ENCODE measurements at places on chromosomes 12 and 14.
A peak's percentile ranks its signal among the peaks of the same experiment; 100 is the strongest.

DNA sequence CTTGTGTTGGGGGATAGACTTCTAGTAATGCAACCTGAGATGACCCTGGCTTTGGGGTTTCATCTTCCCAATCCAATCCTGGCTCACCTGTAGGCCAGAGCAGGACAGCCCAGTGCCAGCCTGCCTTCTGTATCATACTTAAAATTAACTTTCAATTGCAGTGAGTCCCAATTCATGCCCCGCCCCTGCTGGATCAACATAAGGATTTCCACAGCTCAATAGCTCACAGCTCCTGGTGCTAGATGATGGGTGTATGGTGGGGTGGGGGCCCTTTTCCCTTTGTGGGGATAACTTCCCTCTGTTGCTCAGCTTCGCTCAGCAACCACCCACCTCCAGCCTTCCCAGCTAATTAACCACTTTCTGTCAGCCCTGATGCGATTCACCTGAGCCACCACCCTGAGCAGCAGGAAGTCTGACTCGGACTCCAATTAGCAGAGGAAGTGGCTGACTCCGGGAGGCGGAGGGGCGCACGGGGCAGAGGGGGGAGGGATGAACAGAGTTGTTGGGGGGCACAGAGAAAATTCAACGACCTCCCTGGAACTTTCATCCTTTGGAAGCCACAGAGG, 24.3 kb upstream of the CHGA start:
- DNase-seq = no peak

DNA sequence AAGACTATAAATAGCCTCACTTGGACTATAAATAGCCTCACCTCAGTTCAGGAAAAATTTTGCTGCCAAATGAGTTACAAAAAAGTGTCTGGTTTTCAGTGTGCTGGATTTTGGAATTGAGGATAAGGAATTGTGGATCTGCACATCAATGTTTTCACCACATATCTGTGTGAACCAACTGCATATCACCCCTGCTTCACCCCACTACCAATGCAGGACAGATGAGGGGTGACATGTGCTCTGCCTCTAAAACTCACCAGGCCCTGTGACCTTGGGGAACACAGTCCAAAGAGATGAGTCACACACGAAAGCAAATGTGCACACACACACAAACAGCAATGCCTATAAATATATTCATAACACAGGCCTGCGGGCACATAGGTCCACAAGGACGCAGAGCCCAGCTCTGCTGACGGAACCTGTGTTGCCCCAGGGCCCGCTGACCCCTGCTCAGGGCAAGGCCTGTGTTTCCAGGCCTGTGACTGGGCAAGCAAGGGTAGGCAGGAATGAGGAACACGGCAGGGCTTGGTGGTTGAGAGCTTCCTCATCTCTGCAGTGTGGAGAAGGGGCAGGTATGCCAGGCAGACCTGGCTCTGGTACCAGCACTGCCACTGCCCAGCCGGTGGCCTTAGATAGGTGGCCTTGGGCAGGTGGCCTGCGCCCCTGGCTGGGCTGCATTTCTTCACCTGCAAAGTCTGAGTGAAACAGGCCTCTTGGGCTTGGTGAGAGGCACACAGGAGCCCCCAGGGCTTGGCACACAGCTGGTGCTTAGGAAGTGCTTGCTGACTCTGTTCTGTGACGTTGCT, 82.4 kb downstream of the ARL6IP4 start:
- DNase-seq = no peak

DNA sequence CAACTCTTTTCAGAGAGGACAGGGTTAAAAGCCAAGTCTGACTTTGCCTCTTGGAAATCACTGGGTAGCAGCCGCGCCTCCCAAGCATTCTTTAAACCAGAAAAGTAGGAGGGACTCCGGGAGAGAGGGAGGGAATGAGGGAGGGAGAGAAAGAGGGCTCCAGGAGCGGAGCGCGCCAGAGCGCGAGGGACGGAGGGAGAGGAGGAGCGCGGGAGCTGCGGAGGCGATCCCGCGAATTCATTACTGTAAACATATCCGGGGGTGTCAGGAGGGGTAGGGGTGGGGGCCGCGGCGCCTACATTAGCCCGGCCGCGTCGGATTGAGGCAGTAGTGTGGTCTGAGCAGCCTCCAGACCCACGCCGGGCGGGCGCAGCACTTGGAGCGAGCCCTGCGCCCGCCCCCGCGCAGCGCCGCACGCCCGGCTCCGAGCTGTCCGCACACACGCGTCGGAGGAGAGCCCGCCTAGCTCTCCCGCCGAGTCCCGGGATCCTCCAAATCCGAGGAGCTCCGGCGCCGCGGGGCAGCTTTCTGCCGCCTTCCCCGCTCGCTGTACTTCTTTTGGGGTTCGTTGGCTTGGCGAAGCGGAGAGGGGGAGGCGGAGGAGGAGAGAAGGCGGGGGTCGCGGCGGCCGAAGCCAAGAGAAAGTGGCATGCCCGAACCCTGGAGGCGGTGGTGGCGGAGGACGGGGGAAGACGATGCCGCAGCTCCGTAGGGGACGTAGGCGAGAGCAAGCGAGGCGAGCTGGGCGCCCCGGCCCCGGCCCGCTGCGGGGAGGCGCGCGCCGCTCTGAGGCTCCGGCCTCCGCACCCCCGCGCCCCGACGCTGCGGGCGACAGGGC, 3.3 kb downstream of the FLRT2 start:
- no peak for DNase-seq

- no peak for DNase-seq
Observed at GRCh38 chr12:31009976-31010375, 63.7 kb upstream of the DDX11 start.

DNA sequence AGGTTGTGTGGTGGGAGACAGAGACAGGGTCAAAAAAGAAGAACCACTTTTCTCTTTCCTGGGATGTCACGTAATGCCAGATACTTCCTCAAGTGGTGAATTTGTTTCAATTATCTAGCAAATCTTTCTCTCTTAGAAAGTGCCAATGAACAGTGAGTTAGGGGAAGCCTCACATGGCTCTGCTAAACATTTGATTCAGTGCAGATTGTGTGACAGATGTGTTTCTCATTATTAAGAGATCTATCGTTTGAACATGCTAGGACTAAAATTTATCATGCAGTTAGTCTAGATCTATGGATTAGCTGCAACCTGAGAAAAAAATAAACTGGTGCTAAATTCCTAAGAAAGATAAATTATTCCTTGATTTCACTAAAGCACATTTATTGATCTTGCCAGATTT, 247.8 kb downstream of the MDGA2 start:
- no peak for DNase-seq

GRCh38 chr12:19978193-19978592, 390.1 kb upstream of the PDE3A start:
- no peak for DNase-seq

- no peak for DNase-seq
Observed at GRCh38 chr14:62097072-62097471, 334.9 kb downstream of the SNAPC1 start.

- no peak for DNase-seq
Observed at GRCh38 chr12:81722004-81722403, 37.1 kb downstream of the PPFIA2 start.

- DNase-seq = no peak
Observed at GRCh38 chr12:73210548-73211204, 938.5 kb downstream of the TRHDE start.

DNA sequence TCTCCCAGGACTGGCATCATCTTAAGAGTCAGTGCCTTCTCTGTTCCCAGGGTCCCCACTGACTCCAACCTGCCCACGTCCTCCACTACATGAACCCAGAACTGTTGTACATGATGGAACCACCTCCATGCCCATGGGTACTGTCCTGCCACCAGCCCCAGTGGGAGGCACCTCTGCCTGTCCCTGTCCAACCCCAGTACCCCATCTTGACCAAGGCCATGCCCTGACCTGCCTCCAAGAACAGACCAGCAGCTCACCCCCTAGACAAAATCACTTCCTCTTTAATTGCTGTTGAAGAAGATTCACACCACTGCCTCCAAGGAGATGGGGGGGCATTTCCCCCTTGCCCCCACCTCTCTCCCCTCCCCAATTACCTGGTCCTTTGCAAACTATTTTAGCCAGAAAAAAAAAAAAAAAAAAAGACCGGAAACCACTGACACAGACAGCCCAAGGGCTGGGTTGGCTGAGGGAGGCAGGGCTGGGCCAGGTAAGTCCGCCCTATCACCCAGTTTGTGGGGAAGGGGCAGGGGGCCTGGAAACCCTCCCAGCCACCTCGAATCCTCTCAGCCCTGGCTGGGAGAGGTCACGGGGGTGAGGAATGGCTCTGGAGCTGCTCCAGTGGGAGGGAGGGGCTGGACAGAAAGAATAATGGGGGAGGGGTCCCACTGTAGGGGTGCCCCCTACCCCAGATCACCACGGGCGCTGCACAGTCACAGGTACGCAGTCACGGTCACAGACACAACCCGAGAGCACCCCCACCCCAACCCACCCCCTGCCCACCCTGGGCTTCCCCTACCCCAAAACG, 13.4 kb downstream of the AGAP2 start:
- DNase-seq = no peak

- no peak for DNase-seq
Observed at GRCh38 chr12:28568118-28568517, 377.9 kb downstream of the CCDC91 start.

- no peak for DNase-seq
Observed at GRCh38 chr12:9731797-9732196, 1.1 kb downstream of the CLECL1 start.

- peak; percentile 17 for DNase-seq
Observed at GRCh38 chr14:69263364-69263763, 3.4 kb downstream of the GALNT16 start.

GRCh38 chr14:96264853-96265252, 8.8 kb downstream of the BDKRB1 start:
- no peak for DNase-seq

GRCh38 chr12:26845057-26845666, 12.2 kb upstream of the ITPR2 start:
- peak; percentile 3 for DNase-seq

- DNase-seq = no peak
Observed at GRCh38 chr12:90515199-90516175, 439.5 kb downstream of the CCER1 start.

DNA sequence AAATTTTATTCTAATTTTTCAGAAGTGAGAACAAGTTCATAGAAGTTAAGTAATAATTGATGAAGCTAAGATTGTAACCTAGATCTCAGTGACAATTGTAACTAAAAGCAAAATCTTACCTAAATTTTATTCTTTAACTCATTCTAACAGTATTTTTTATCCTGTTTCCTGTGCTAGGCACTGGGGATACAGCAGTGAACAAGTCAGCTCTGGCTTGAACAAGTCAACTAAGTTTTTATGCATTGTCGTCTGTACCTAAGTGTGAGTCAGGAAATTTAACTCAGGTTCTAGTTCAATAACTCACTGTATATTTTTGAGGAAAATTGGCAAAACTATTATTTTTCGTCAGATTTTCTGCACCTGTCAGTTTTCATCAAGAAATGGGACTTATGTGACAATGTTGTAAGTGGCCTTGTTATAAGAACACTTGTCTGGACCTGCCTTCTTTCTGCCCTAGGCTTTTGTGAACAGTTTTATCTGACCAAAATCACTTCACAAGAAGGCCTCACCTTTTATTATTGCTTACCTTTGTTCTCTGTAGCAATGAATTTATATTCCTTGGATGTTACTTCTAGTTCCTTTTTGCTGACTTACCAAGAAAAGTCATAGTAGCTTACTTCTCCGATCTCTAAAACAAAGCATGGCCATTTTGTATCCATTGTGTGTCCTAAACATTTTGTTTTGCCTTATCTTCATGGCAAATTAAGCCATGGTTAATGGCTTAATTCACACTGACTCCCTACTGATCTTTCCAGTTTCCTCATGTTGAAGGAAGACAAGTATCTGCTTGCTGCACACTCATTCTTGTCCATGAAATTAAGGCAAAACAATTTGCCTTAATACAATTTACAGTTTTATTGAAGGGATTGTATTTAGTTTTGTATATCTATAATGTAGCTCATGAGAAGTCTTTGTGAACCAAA, 2.7 kb downstream of the TMTC3 start:
- no peak for DNase-seq

DNA sequence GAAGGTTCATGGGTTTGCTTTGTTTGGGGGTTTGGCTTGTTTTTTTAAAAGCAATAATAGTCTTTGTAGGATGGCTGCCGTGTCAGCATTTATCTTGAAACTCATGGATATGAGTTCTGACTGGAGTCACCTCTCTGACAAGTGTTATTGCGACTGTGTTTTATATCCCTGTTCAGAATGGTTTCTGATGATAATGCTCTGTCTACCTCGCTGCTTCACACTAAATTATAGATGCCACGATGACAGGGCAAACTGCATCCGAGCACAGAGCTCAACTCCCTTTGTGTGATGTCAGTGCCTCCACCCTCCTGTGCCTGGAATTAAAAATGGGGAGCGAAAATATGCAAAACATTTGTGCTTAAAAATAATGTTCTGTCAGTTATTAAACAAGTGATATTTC, 250.8 kb downstream of the EGLN3 start:
- DNase-seq = no peak
